ENCODE measurements at places on chromosomes 6 and 20.
A peak's percentile ranks its signal among the peaks of the same experiment; 100 is the strongest.

- DNase-seq = no peak
These were observed 97.9 kb upstream of the MTHFD1L start for GRCh38 chr6:150767571-150768018.

DNA sequence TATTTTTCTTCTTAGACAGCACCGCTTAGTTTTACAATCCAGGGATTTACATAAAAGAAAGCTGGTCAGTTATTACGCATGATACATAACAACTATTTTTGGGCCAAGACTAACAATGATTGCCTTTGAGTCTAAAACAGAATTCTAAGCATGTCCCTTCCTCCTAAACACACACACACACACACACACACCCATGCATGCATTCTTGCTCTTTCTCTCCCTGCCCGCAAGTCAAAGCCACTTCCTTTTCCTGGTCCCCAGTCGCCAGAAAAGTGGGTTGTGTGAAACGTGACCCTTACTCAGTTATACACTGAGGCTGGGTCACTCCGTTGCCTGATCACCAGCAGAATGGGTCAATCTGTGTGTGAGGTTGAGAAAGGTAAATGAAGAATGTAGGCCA, 31.4 kb downstream of the FYN start:
- peak; percentile 87 for DNase-seq

DNA sequence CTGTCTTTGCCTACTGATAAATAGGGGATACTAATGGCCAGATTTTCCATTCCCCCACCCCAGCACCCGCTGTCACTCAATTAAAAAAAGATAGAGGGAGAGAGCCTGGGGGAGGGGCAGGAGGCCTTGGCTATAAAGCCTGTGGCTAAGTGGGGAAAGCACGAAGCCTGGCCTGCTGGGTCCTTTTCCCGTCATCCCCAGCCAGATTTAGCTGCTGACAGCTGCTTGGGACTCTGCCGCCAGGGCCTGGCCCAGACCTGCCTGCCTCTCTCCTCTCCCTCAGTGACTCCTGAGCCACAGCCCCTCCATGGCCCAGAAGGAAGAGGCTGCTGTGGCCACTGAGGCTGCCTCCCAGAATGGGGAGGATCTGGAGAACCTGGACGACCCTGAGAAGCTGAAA, at the start of gene APOBEC2:
APOBEC2 (plus strand) TSS at position 162 of the 400 bp plus-strand sequence; CDS start at position 308, 146 bp downstream.
- no peak for DNase-seq

DNA sequence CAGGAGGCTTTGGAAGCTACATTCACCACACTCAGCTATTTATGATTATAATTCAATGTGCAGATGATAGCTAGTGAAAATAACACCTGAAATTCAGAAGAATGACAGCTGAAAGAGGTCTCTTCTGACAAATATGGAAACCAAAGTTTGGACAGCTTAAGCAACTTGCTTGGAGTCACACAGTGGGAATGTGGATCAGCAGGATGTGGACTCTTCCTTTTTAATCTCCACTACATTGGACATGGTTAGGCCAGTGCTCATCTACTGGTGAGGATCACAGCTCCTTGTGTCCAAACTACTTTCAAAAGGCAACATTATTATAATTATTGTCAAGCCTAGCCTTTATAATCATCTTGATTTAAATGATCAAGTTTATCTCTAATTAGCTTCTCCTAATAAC, 10.4 kb downstream of the TRAPPC3L start:
- DNase-seq = no peak

GRCh38 chr6:137737836-137738596, 129.0 kb upstream of the TNFAIP3 start:
- DNase-seq = no peak

Data from COLO829 (cell line).